ENCODE measurements at places on chromosomes 5 and 9. TPM values are rescaled to one million over a fixed set of nuclear protein-coding genes. Genes with fewer than 3 reads are reported as not detected.

DNA sequence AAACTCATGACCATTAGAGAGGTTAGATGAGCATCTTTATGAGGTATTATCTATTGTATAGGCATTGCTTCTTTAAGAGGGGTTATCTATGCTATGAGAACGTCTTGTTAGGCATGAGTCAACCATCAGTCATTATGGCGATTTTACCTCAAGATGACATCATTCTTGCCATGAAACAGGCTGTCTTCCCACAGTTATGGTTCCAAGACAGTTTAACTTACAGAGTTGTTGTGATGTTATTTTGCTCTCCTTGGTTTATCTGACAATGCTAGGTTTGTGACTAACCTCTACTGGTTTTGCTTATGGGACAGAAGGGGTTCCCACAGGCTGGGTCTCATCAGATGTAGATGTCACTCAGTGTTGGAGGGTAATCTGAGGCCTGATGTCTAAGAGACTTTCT, 1864.7 kb upstream of the ACO1 start:
- H3K4me1 ChIP-seq = no peaks in the 10 kb centered on the region
- H3K27ac ChIP-seq = no peak overlapping the region
- no peak overlapping the region for H3K4me3 ChIP-seq
- no peaks in the 10 kb centered on the region for H3K36me3 ChIP-seq
- DNase-seq = no peak

DNA sequence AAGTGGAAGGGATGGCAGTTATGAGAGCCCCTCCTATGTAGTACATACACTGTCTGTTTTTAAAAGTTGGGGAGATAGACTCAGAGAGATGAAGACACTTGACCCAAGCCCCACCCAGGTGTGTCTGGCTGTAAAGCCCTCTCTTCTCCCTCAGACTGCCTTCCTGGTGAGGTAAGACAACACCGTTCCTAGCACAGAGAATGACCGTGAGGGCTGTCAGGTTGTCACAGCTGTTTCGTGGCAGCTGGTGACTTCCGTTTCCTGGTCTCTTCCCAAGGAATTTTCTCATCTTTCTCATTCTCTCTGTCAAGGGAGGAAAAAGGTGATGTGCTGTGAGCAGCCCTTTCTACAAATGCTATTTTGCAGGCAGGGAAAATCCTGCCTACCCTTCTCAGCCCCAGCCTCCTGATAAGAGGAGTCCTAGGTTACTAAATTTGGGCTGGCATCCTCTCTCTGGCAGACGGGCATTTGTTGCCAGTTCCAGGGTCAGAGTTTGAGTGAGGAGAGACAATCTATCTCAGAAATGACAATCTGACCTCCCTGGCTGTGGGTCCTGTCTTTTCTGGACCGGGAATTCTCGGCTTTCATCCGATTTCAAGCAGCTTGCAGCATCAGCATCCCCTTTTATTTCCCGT, 263.5 kb upstream of the PANK3 start:
- no peak overlapping the region for H3K27ac ChIP-seq
- peaks cover 6% of the 10 kb centered on the region for H3K27me3 ChIP-seq
- H3K4me1 ChIP-seq = peaks cover 3% of the 10 kb centered on the region

GRCh38 chr5:139296862-139297326, 3.4 kb downstream of the MATR3 start:
- H3K27me3 ChIP-seq = no peaks in the 10 kb centered on the region
- H3K4me3 ChIP-seq = peak overlapping the region; percentile 1
- H3K27ac ChIP-seq = no peak overlapping the region
- DNase-seq = no peak
- peaks cover 43% of the 10 kb centered on the region for H3K36me3 ChIP-seq

- no peak for DNase-seq
- no peak overlapping the region for H3K27ac ChIP-seq
- peaks cover 45% of the 10 kb centered on the region for H3K36me3 ChIP-seq
- no peaks in the 10 kb centered on the region for H3K4me1 ChIP-seq
Measured at GRCh38 chr5:31471040-31471439, 60.9 kb downstream of the DROSHA start.

GRCh38 chr9:129995409-129996160, 47.4 kb downstream of the FNBP1 start:
- peak; percentile 45 for DNase-seq
- H3K36me3 ChIP-seq = peaks cover 51% of the 10 kb centered on the region
- peaks cover 64% of the 10 kb centered on the region for H3K4me1 ChIP-seq
- no peaks in the 10 kb centered on the region for H3K27me3 ChIP-seq
- peak overlapping the region; percentile 23 for H3K4me3 ChIP-seq

DNA sequence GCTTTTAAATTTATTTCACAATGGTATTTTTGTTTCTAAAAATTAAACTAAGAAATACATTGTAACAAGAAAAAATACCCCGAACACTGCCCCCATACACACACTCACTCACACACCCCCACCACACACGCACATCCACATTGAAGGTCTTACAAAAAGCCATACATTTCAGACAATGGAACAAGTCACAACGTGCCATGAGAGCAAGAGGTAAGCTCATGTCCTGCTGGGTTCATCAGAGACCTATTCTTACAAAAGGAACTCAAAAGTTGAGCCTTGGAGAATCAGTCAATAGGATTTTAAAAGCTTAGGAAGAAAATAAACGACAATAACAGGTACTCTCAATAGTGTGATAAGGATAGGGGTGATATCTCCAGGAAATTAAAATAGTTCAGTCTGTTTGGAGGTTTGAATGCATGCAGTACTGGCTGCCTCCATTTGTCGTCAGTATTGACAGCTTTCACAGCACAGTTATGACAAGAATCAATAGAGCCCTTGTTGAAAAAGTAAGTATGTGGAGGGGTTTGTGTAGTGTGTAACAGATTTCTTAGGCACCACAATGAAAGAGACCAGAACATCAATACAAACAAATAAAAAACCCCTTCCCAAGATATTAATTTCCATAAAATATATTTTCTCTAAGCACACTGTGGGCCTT, 1826.2 kb upstream of the CDH6 start:
- no peaks in the 10 kb centered on the region for H3K4me1 ChIP-seq
- H3K36me3 ChIP-seq = no peaks in the 10 kb centered on the region
- no peak overlapping the region for H3K4me3 ChIP-seq
- H3K27me3 ChIP-seq = no peaks in the 10 kb centered on the region

GRCh38 chr9:109011231-109011671, 2.0 kb downstream of the CTNNAL1 start:
- H3K4me3 ChIP-seq = no peak overlapping the region
- DNase-seq = no peak
- peaks cover 4% of the 10 kb centered on the region for H3K36me3 ChIP-seq
- H3K4me1 ChIP-seq = peaks cover 25% of the 10 kb centered on the region

DNA sequence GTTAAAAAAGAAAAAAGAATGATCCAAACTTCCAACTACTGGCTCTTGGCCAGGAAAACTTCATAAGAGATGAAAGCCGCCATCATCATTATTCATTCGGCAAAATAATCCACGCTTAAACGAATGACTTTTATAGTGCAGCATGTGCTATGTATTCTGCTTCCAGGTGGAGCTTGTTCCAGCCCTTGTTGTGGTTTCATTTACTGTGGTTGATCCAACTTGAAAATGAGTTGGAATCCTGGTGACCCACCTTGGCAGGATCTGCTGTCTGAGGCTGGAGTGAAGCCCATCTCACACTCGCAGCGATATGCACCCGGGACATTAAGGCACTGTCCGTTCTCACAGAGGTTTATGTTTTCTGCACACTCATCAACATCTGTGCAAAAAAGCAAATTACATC, 209.6 kb downstream of the FBN2 start:
- DNase-seq = no peak
- H3K36me3 ChIP-seq = no peaks in the 10 kb centered on the region
- H3K27me3 ChIP-seq = no peaks in the 10 kb centered on the region
- H3K4me1 ChIP-seq = no peaks in the 10 kb centered on the region
- no peak overlapping the region for H3K4me3 ChIP-seq

GRCh38 chr5:124671193-124671592, 75.2 kb downstream of the ZNF608 start:
- no peak overlapping the region for H3K4me3 ChIP-seq
- DNase-seq = no peak
- peaks cover 3% of the 10 kb centered on the region for H3K27me3 ChIP-seq
- no peaks in the 10 kb centered on the region for H3K4me1 ChIP-seq
- no peak overlapping the region for H3K27ac ChIP-seq

GRCh38 chr5:1484730-1485578, 38.8 kb downstream of the LPCAT1 start:
- peaks cover 11% of the 10 kb centered on the region for H3K4me1 ChIP-seq
- peaks cover 12% of the 10 kb centered on the region for H3K36me3 ChIP-seq
- no peaks in the 10 kb centered on the region for H3K27me3 ChIP-seq
- no peak for DNase-seq

DNA sequence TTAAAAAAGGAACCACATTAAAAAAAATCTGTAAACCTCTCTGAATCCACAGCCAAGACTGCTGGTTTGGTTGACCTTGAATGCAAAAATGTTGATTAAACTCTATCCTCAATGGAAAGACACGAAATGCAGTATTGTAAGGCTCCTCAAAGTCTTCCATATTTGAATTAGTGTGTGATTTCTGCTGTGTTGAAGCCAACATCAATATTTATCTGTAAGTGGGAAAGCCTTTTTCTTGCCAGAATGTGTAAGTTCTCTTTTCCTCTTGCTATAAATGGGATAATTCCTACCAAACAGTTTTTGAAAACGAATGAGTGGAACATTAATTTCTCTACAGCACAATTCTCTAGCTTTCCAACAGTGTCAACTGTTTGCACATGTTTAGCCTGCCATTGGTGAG, 422.1 kb upstream of the TNC start:
- H3K4me3 ChIP-seq = no peak overlapping the region
- H3K27ac ChIP-seq = no peak overlapping the region
- H3K27me3 ChIP-seq = peaks cover 3% of the 10 kb centered on the region
- no peak for DNase-seq

DNA sequence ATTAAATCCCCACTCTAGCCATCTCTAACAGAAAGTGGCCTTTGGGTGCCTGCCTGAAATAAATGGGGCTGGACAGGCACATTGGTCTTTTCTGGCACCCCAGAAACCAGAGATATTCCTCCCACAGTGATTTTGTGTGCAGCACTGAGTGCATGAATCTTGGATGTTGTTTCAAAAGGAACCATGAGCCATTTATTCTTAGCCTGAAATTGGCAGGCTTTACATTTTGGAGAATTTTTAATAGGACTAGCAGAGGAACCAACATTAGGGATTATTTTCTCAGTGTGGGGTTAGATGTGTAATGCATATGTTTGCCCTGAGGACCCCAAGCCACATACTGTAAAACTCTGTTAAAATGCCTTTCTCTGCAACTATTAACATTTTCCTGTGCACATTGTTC, 451.3 kb downstream of the NFIB start:
- H3K27ac ChIP-seq = no peak overlapping the region
- no peak overlapping the region for H3K4me3 ChIP-seq
- DNase-seq = no peak

DNA sequence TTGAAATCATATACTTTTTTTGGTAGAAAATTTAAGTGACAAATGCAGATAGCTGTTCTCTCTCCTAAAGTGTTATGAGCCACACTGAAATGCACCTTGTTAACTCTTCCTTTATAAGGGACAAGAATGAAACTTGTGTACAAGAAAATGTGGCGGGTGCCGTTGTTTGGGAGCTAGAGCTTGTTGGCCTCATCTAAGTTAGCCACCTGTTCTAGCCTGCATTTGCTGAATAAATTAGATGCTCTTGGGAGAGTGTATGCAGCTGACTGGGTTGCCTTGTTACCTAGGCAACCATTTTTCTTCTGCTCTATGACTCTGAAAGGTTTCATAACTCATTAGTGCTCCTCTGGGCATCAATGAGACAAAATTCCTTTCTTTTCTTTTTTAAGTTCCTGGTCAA, 174.3 kb downstream of the TAF11L14 start:
- H3K27ac ChIP-seq = no peak overlapping the region
- no peaks in the 10 kb centered on the region for H3K4me1 ChIP-seq
- DNase-seq = no peak

DNA sequence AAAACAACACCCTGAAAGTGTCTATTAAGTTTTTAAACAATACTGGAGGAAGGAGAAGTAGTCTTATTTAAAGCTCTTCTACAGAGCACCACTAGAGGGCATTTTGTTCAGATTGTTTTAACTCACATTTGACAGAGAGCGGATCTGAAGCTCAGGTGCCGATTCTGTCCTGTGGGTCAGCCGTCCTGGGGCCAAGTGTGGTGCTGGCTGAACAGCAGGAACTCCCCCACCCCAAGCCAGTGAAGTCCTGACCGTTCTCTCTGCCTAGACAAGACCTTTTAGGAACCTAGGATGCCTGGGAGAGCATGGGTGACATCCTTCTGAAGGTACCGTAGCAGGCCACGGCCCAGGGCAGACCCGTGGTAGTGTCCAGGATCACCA, 3.9 kb downstream of the EXOC3 start:
- no peaks in the 10 kb centered on the region for H3K27me3 ChIP-seq
- DNase-seq = no peak
- no peak overlapping the region for H3K4me3 ChIP-seq

DNA sequence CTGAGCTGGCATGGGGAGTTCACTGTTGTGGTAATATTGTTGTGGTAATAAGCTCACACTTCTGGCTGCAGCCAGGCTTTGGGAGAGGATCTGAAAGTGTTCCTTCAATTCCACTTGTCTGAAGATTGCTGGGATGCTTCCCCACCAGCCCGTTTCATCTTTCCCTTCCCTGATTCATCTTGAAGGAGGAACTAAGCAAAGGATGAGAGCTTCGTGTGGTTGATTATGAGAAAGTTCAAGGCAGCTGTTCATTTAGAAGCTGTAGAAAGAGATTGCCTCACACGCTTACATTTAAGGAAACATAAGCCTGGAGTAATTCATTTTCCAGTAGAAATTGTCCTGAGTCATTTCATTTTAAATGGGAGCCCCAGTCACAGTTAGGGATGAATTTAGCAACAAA, 122.4 kb upstream of the GAS1 start:
- no peaks in the 10 kb centered on the region for H3K36me3 ChIP-seq
- no peak overlapping the region for H3K4me3 ChIP-seq
- DNase-seq = no peak
- no peak overlapping the region for H3K27ac ChIP-seq

DNA sequence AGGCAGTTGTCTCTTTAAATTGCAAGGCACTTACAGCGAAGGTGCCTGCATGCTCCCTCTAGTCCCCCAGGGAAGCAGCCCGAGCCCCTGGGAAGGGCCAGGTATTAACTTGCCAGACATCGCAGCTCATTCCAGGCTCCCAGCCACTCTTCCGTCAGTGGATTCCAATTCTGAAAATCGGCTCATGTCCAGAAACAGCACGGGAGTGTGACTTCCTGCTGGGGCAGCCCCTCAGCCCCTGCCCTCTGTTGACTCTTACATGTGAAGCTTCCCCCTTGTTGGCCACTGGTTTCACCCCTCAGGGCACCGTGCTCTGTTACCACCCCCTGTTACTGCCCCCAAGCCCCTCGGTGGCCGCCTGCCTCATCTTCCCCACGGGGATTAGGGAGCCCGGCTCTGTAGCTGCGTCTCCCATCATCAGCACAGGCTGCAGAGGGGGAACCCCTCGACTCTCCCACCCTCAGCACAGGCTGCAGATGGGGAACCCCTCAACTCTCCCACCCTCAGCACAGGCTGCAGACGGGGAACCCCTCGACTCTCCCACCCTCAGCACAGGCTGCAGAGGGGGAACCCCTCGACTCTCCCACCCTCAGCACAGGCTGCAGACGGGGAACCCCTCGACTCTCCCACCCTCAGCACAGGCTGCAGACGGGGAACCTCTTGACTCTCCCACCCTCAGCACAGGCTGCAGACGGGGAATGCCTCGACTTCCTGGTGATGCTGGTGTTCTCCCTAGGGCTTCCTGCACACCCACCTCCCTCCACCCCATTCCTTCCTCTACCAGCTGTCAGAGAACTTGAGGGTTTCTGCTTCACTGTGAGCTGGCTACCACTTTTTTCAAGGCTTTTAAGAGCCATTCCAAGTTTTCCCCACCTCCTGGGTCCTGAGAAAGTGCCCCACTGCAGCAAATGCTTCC, 11.1 kb upstream of the CACNA1B start:
- no peaks in the 10 kb centered on the region for H3K4me1 ChIP-seq
- no peak overlapping the region for H3K27ac ChIP-seq
- no peak overlapping the region for H3K4me3 ChIP-seq
- no peak for DNase-seq

Gene ARHGEF39
- 17.3 TPM for total RNA-seq

Gene GNA14
- not detected for total RNA-seq

Measured in activated CD8-positive, alpha-beta T cell treated with anti-CD3 and anti-CD28 coated beads, Interleukin-2, amount 10 ng/mL, durations not matched to agents 7 days and 5 days (primary cell).